ENCODE measurements at places on chromosomes 13 and 19. TPM values are rescaled to one million over a fixed set of nuclear protein-coding genes. Genes with fewer than 3 reads are reported as not detected.

The IGFL2 gene
- total RNA-seq = not detected

The SULT2A1 gene
- not detected for total RNA-seq

The UFM1 gene
- total RNA-seq = 29.6 TPM

The ANKLE1 gene
- total RNA-seq = 9.2 TPM

The MATK gene
- total RNA-seq = 26.8 TPM

- no peak for DNase-seq
Observed at GRCh38 chr19:45778010-45778661, 4.2 kb downstream of the DMPK start.

- no peak for DNase-seq
Observed at GRCh38 chr13:79423801-79424642, 18.0 kb upstream of the RBM26 start.

DNA sequence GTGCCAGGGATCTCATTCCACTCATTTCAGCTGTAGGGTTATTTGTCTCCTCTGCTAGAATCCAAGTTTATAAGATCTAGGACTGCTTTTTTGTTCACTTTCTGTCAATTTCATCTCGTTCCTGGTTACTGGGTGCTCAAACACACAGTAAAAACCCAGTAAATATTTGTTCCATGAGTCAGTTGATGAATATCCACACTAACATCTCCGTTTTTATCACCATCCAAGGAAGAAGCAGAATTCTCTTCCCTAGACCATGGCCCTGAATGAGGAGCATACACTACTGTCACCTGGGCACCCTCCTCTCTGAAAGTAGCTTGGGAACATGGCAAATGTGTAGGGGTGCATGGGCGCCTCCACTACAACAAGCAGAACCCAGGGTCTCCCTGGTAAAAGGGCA, 390.8 kb downstream of the FOXO1 start:
- DNase-seq = no peak

DNA sequence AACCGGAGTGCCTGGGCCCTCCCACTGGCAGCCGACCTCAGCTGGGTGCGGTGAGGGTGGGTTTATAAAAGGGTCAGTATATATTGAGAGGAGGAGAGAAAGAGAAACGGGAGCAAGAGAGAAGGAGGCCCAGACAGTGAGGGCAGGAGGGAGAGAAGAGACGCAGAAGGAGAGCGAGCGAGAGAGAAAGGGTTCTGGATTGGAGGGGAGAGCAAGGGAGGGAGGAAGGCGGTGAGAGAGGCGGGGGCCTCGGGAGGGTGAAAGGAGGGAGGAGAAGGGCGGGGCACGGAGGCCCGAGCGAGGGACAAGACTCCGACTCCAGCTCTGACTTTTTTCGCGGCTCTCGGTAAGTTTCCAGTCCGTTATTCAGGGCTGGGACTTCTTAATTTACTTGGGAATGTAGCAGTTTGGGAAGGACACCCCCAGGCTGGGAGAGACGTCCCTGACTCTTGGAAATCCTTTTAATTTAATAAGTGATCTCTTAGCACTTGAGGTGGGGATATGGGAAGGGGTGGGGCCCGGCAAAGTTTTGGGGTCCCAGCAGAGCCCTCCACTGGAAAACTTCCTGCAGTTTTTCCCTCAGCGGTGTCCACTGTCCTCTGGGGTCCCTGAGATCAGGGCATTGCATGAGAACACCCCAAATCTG, at the start of gene EMP3:
Gene EMP3, plus strand, starts transcription at position 288 of the 646 bp plus-strand sequence. CDS start 1,293 bp downstream, outside the sequence.
- DNase-seq = peak; percentile 94

DNA sequence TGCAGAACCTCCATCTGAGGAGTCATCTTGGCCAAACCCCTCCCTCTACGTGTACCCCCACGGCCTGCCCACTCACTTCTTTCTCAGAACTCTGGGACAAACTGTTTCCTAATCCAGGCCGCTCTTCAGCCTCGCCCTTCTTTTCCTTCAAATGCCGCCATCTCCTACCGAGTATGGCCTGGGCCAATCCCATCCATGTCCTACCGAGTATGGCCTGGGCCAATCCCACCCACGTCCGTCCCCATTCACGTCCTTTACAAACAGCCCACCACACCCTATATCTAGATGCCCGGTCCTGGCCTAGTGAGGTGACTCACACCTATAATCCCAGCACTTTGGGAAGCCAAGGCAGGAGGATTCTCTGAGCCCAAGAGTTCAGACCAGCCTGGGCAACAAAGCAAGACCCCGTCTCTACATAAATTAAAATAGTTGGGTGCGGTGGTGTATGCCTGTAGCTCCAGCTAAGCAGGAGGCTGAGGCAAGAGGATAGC, 1.1 kb downstream of the TMEM160 start:
- DNase-seq = no peak

GRCh38 chr19:36051637-36052036, 2.4 kb downstream of the THAP8 start:
- DNase-seq = no peak

GRCh38 chr19:43422000-43422688, 7.5 kb downstream of the TEX101 start:
- DNase-seq = no peak

DNA sequence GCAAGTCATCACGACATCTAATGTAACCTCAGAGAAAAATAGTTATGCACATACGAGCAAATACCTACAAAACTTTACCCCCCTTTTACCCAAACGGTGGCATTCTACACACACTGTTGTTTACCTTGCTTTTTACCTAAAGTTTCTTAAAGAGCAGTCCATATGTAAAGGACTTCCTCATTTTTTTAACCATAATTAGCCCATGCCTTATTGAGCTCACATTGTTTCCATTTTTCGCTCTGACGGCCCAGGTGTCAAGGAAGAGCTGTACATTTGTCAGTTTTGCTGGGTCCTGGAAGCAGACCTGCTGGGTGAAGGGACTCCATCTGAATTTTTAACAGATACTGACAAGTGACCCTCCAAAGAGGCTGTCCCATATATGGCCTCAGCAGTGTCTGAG, 89.4 kb downstream of the STK24 start:
- no peak for DNase-seq

DNA sequence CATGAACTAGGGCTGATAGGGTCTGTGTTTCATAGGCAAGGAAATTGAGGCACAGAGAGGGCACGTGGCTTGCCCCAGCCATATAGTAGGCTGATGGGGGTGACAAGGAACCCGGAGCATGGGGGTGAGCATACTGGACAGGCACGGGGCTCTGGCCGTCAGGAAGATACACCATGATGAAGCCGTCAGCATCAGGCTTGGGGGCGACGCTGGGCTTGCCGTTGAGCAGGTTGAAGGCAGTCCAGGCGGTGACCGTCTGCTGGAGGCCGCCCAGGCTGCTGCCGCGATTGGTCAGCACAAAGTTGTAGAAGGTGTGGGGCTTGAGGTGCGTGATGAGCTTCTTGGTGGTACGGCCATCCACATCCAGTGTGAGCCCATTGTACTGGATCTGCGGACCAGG, 119.7 kb downstream of the PTPRS start:
- no peak for DNase-seq

DNA sequence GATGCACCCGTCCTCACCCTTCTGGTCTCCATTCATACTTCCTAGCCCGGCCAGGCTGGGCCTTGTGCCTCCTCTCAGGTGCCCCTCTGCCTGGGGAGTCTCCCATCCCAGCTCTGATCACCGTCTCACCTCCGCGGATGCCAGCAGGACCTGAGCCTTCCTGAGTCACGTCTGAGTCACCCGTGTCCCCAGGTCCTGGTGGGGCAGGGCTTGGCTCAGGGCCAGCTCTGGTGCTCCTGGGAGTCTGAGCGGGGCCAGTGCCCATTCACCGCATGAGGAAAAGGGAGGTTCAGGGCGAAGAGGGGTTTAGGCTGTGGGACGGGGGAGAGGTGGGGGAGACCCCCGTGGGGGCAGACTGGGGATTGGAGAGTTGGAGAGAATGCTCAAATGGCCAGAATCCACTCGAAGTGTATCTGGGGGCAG, 593 bp downstream of the ATP8B3 start:
- DNase-seq = peak; percentile 58

DNA sequence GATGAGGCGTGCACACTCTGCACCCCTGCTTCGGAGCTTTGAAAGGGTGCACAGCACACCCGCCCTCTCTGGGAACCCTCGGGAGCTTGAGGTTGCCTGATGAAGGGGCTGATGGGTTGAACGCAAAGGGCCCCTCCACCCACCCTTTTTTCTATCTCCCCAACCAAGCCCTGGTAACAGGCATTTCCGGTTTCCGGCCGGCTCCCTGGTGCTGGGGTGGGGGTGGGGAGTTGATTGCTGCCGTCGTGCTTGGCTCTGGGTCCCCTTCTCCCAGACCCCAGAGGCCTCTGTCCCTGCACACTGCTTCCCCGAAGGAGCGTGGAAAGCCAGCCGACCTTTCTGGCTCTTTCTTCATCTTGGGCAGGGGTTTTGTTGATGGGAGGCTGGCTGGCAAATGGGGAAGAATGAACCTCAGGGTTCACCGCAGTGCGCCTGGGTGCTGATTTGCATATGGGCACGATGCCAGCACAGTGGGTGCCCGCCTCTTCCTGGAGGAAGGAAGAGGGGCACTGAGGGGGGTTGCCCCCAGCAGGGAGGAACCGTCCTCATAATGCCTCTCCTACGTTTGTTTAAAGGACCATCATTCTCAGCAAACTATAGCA, 29.1 kb downstream of the VAV1 start:
- peak; percentile 90 for DNase-seq

DNA sequence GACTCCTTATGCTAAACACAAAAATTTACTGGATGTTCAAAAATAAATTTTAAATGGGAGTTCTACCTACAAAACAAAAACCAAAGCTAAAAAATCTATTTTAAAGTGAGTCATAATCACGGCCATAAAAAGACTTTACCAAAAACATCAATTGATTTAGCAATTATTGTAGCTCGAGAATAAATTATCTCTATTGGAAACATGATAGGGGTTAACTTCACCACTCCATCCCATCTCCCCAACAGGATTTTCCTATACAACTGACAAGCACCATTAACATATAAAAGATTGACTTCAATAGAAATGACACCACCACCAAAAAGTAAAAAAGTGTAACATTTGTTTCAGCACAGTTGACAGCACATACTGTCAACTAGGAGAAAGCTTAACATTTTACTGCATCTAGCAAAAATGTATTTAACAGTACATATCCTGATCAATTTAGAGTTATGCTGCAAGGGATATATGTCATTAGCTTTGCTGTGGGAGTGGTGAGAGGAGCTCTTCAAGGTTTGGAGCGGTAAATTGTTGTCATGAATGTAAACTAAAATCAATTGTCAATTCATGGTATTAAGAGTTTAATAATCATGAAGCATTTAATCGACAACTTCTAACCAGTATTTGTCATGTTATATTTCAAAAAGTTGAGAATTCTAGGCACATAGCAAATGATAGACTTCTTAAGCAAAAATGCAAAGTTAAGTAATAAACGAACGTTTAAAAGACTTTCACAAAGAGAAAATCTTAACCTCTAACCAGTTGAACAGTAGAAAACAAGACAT, 3.8 kb downstream of the UBL3 start:
- no peak for DNase-seq
